ENCODE measurements at places on chromosomes 11 and 22.

DNA sequence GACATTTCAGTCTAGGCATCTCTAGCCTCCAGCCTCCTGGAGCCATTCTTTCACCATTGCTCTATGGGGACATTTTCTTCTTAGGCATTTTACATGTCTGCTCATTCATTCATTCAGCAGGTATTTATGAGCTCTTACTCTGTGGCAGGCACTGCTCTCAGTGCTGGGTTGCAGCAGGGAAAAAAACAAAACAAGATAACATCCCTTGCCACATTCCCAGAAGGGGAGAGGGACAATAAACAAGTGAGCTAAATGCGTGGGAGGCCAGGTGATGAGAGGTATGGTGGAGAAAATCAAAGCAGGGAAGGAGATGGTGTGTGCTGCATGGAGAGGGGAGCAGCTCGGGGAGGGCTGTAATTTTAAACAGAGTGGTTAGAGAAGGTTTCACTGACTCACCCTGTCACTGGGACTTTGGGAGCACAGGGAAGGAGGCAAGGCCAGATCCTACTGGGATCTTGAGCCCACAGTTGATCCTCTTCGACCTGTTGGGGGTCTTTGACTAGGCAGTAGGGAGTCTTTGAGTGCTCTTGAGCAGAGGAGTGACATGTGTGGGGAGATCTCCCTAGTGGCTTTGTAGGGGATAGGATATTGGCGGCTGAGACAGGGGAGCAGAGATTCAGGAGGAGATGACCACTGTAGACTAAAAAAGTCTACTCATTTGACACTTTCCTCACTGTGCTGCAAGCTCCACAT, 17.0 kb downstream of the MICAL2 start:
- no peak for DNase-seq

GRCh38 chr11:86416494-86416893, 41.8 kb downstream of the CCDC81 start:
- DNase-seq: no peak

- DNase-seq: no peak
Measured at GRCh38 chr11:44104481-44105294, 9.2 kb downstream of the EXT2 start.

- DNase-seq: no peak
Measured at GRCh38 chr11:69521457-69521856, 40.0 kb downstream of the LINC01488 start.

GRCh38 chr22:36942556-36942955, 29.1 kb downstream of the CSF2RB start:
- DNase-seq: no peak

GRCh38 chr11:2930704-2931419, 1.6 kb upstream of the PHLDA2 start:
- no peak for DNase-seq

GRCh38 chr11:77602381-77603088, 12.8 kb downstream of the AQP11 start:
- DNase-seq: no peak

GRCh38 chr22:17411213-17411612, 42.0 kb downstream of the CECR2 start:
- no peak for DNase-seq

- no peak for DNase-seq
Measured at GRCh38 chr22:24095826-24096757, 85.0 kb downstream of the CABIN1 start.

- DNase-seq: no peak
Measured at GRCh38 chr11:101082813-101083212, 46.8 kb downstream of the PGR start.

DNA sequence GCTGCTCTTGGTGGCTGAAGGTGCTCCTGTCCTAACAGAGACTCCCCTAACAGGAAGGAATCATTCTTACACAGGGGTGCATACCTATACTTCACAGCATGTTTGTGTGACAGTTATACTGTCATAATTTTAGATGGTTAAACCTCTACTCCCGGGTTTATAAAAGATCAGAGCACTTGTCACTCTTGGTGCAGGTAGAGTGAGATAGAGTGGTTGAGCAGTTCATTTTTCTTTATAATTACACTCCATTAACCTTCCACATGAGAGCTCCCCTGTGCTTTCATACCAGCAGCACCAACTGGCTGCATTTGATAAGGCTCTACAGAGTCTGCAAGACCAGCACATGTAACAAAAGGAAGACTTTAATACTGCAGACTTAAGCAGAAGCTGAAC, 72.9 kb downstream of the LARGE2 start:
- no peak for DNase-seq

GRCh38 chr11:18320617-18321016, 1.3 kb downstream of the HPS5 start:
- DNase-seq: no peak

- no peak for DNase-seq
Measured at GRCh38 chr11:84714316-84714780, 912.8 kb downstream of the DLG2 start.

DNA sequence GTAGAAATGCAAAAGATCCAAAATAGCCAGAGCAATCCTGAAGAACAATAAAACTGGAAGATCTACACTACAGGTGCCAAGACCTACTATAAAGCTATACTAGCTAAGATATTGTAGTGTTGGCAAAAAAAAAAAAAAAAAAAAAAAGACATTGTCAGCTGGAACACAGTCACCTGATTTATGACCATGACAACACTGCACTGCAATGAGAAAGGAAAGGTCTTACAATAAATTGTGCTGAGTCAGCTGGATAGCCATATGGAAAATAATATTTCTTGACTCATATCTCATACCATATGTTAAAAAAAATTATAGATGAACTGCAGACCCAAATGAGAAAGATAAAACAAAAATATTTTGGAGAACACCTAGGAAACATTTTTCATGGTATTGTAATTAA, 3.1 kb upstream of the PANX3 start:
- no peak for DNase-seq

DNA sequence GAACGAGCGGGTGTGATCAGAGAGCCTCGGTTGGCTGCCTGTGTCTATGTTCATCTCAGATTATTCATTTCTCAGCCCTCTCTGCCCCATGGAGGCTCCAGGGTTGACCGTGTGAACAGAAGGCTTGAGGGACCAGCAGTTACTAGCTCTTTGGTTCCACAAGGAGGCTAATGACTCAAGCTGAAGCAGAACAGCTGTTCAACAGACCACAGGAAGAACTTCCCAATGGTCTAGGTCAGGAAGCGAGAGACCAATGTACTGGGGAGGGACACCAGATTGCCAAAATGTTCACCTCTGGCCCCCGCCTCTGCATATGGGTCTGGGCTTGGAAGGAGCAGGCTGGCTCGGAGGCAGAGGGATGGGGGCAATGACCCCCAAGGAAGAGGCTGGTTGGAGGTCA, 14.7 kb upstream of the PDE2A start:
- no peak for DNase-seq

DNA sequence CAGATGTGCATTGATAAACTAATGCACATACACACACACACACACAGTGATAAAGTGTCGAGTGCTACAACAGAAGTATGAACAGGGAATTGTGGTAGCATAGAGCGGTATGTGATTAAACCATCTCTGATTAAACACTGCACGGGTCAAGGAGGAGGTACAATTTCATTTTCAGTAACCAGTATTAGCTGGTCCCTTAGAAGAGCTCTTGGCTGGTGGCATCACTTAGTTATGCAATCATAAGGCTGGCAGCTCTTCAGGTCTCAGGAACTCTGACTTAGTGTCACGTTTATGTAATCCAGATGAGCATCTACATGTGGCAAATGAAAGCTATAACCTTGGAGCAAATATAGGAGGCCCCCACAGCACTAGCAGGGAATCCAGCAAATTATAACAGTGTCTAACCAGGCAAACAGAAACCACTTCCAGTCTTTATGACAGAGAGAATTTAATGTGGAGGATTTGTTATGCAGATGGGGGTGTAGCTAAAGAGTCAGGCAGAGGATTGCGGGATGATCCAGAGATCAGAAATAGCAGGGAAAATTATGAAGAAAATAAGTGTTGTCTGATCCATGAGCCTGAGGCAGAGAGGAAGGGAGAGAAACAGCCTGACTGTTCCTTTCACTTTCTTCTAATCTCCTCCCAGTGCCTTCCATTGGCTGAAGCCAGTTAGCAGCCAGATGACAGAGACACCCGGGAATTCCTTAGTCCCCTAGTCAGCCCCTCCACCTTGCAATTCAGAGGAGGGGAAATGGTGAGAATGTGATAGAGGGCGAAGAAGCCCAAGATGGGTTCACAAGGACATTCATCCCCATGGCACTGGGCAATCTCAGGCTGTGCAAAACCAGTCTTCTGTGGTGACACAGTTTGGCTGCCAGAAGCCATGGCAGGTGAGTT, 533.1 kb upstream of the TENM4 start:
- DNase-seq: no peak

DNA sequence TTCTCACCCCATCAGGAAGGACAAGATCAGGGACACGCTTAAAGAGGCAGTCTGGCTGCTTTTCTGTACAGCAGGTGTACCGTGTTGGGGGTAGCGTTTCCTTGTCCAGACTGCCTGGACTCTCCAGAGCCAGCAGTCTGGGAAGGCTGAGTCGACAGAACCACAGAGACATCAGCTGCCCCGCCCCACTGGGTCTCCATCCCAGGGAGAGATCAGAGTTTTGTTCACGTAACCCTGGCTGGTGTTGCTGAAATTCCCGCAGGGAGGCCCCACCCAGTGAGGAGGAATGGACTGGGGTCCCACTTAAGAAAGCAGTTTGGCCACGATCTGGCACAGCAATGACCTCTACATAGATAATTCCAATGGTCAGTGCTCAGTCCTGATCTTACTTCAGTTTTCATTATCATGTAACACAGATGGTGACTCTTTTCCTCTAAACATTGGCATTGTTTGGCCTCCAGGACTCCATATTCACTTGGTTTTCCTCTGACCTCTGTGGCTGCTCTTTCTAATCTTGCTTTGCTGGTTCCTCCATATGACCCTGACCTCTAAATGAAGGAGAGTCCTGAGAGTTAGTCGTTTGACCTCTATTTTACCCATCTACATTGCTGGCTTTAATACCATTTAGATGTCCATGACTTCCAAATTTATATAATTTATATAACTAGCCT, 89.6 kb upstream of the LRRC55 start:
- DNase-seq: no peak

DNA sequence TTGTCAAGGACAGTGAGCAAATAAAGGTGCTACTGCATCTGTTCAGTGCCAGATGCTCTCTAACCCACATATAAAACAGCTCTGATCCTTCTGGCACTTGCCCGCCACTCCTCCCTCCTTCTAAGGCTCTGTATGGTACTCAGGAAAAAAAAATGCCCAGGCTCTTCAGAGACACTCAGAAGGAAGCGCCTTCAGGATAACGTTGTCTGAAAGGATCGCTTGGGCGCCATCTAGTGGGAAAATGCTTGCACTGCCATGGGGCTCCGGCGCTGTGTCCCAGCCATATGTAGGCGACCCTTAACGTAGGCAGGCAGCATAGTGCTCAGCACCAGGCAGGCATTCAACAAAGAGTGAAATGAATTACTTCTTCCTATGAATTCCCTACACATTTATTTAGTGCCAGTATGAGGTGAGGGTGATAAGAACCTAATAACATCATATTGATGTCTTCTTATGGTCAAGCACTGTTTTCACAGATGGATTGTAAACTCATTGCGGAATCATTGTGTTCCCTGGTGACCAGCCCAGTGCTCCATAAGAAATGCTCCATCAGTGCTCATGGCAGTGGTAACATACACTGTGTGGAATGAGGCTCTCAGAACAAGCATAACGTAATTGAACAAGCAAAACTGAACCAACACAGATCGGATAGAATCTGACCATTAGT, 39.6 kb downstream of the PAMR1 start:
- peak; percentile 43 for DNase-seq

DNA sequence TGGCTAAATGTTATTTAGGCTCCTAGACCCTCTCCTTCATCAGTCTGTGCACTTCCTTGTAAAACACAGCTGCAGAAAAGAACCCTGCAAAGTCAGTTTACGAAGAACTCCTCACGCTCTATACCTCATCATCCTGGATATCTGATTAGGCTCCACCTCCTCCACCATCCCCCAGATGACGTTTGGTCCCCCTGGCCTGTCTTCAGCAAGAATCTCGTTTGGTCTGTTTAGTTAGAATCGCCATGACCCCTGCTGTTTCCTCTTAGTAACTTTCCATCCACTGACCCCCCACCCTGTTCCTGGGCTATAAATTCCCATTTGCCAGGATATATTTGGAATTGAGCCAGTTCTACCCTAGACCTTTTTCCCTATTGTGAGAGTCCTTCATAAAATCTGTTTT, 214.1 kb downstream of the OPCML start:
- no peak for DNase-seq

Measured in activated CD8-positive, alpha-beta memory T cell treated with anti-CD3 and anti-CD28 coated beads for 48 hours (primary cell).